Activated T-cell treated with anti-CD3 and anti-CD28 coated beads, Interleukin-2, amount 50 U/mL, for 4 hours (primary cell): ENCODE measurements at places on chromosomes 2 and 18. TPM values are rescaled to one million over a fixed set of nuclear protein-coding genes. Genes with fewer than 3 reads are reported as not detected.

The ALPP gene
- total RNA-seq, result not detected

The IL1R1 gene
- 33.5 TPM for total RNA-seq

The GALNT14 gene
- total RNA-seq, result 0.33 TPM

The UXS1 gene
- total RNA-seq, result 33.9 TPM

The FBXO15 gene
- total RNA-seq, result 1.2 TPM

The PROKR1 gene
- 0.08 TPM for total RNA-seq

The CXCR4 gene
- 24.0 TPM for total RNA-seq

The SLC19A3 gene
- not detected for total RNA-seq

The CXCR1 gene
- total RNA-seq, result not detected

The SPRED2 gene
- total RNA-seq, result 10.9 TPM

The C2orf78 gene
- total RNA-seq, result not detected

The FAM228A gene
- total RNA-seq, result not detected
